ENCODE measurements at places on chromosomes 5 and 9.

- no peak for DNase-seq
These were observed 27.1 kb downstream of the ERAP1 start for GRCh38 chr5:96780626-96781025.

DNA sequence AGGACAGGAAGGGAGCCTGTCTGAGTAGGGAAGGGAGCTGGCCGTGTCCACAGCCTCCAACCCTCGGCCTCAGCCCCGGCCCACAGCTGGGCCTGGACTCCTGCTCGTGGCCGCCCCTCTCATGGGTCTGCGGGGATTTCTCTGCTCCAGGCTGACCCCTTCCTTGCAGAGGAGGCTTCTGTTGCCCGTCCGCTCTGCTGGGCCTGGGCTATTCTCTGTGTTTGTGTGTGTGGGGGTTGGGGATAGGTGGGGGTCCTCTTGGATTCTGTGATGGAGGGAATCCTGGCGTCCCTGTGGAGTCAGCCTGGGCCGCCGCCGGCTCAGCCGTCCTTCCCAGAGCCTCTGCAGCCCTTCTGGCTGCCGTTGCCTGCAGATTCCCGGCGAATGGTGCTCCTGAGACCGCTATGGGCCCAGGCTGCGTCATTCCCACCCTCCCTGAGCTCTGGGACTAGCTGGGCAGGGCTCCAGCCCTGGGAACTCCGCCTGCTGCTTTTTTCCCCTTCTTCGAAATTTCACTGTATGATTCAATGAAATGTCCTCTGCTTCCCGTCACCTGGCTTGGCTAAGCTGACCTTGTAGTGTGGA is 64.2 kb downstream of the FGF18 start:
- DNase-seq = no peak

DNA sequence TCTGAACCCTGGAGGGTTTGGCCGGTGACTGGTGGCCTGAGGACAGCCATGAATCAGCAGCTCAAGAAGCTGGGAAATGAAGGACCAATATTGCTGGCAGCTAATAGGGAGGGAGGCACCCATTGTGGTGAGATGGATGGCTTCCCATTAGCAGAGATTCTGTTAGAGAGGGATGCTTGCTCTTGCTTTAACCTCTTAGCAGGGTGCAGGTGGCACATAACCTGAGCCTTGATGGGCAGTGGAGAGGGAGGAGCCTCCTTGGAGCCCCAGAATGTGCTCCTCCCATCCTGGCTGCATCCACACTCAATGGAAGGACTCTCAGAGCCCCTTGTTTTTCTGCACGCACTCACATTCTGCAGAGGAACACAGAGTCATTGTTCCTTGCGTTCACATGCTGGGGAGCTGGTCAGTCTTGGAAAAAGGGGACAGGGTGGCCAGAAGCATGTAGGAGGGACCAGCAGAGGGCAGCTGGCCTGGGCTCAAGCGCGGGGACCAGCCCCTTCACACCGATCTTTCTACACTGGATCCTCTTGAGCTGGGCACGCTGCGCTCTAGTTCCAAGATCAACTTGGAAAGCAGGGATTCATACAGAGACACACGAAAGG is 161.8 kb downstream of the MED10 start:
- DNase-seq = no peak

- no peak for DNase-seq
These were observed 35.9 kb downstream of the ANXA6 start for GRCh38 chr5:151121665-151122064.

- peak; percentile 12 for DNase-seq
These were observed 50.3 kb upstream of the PSD2 start for GRCh38 chr5:139745132-139745799.

GRCh38 chr5:55108661-55109060 is 6.2 kb downstream of the GZMA start:
- DNase-seq = no peak

DNA sequence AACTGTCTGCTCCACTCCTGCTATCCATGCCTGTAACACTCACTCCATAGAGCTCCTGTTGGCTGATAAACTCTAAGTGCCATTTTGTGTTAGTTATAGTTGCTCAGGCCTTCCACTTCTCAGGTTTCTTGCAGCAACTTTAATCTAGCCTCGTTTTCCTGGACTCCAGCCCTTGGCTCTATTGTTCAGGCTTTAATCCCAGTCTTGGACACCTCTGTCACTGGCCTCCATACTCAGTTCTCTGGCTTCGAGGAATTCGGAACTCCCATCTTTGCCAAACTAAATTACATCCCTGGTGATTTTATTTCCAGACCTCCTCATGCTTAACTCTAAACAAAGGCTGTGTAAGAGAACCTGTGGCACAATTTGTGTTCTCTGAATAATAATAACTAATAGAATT is 39.8 kb downstream of the EMB start:
- DNase-seq = no peak

- peak; percentile 62 for DNase-seq
These were observed 9.6 kb upstream of the NME5 start for GRCh38 chr5:138148811-138149210.
